NCI-H345 (cell line): ENCODE measurements at places on chromosomes 1 and 21.

DNA sequence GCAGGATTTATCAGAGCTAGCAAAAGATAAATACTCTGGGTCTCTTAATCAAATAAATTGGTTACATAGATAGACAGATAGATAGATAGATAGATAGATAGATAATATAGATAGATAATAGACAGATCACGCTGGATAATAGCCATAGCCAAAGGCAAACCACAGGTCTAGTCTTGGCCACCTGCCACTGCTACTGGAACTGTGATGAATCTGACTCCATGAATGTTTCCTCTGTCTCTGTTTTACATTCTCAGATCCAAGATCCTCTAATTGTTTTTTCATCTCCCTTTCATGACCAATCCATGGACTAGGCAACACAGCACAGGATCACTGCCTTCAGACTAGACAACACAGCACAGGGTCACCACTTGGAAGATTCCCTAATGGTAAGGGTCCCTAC lies 444.7 kb upstream of the NFIA start:
- no peak for DNase-seq

DNA sequence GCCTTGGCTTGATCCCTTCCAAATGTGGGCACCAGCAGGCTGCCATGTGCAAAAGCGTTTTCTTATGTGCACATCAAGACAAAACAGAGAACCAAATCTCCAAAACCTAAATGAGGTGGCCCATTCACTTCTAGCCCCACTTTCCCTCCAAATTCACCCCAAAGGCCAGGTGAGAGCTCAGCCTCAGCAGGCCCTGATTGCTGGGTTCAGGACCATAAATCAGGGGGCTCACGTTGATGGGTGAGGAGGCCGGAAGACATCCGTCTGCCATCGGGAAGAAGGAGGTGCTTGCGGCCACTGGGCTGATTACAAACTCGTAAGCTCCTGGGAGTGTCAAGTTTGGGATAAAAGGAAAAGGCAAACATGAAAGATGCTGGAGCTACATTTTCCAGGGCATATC lies 86.7 kb upstream of the CLDN14 start:
- no peak for DNase-seq

DNA sequence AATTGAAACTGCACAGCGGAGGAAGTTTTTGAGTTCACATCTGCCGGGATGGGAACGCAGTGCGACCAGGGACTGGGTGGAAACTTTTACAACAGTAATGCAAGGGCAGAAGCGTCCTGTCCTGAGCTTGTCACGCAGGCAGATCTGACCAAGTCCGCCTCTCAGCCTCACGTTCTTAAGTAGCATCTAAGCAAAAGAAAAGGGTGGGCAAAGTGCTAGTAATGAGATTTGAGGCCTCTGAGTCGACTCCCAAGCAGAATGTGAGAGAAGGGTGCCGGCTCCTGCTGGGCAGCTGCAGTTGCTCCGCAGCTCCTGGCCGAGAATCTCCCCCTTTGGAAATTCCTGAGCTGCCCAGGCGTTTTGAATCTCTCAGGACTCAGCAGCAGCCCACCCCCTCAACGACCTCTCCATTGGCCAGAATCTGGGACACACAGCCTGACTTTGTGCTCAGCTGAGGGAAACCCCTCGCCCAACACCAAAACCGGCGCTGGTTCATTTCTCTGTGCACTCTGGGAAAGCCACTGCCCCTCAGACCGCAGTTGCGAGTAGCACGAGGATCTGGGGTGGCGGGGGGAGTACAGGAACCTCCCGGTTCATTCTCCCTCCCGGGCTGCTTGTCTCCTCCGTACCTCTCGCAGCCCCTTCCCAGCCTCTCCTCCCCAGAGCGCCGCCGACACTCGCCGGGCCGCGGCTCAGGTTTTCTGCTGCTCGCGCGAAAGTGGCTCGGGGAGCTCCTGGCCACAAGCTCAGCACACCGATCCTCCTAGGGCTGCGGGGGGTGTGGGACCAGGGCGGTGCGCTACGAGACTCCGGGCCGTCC lies 913 bp upstream of the S1PR1 start:
- peak; percentile 46 for DNase-seq

DNA sequence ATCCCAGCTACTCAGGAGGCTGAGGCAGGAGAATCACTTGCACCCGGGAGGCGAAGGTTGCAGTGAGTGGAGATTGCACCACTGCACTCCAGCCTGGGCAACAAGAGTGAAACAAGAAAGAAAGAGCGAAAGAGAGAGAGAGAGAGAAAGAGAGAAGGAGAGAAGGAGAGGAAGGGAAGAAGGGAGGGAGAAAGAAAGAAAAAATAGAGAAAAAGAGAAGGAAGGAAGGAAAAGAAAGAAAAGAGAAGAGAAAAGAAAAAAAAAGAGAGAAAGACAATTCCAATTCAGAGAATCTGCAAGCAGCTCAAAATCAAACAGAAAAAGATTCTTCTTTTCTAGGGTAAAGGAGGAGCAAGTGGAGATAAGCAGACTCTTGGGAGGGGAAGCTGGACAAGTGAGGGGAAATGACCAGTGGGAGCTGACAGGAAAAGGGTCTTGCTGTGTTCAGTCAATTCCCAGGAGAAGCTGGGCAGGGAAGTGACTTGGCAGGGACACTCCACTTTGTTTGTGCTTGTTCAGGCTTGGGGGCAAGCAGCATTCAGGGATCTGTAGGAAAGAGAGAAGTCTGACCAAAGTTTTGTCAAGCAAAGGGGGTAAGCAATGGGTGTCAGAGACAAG lies 3.6 kb upstream of the CAPN2 start:
- no peak for DNase-seq

DNA sequence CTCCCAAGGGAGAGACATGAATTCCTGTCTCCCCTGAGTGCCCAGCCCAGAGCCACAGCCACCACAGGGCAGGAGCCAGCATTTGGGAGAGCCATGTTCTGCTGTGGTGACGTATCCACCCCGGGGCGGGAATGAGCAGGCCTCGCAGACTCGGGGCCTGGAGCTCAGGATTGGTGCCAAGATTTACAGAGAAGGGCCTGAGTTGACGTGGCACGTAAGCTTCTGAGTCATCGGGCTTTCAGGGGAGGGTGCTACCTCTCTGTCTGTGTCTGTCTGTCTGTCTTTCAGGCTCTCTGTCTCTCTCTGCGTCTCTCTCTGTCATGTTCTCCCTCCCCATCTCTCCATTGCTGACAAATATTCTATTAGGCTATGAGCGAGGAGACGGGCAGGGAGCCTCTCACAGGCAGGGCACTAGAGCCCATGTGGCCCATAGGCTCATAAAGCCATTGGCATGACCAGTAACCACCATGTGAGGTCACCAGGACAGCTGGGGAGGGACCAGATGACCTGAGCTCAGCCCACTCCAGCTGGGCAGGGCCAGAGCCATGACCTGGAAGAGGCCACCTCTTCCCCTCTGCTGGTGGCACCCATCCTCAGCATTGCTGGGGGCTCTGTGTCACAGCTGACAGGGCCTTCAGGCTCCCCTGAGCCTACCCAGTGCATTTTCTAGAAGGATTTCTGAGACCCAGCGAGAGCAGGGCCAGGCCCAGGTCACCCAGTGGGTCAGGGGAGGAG lies 300.0 kb upstream of the VAMP3 start:
- peak; percentile 30 for DNase-seq

GRCh38 chr1:18144062-18144461 lies 36.5 kb downstream of the IGSF21 start:
- no peak for DNase-seq

- DNase-seq: no peak
Measured at GRCh38 chr1:37469386-37469785, 5.0 kb upstream of the ZC3H12A start.

GRCh38 chr1:2258996-2259395 lies 30.9 kb downstream of the SKI start:
- no peak for DNase-seq

- DNase-seq: no peak
Measured at GRCh38 chr1:165354739-165355138, 1.8 kb downstream of the LMX1A start.

- DNase-seq: no peak
Measured at GRCh38 chr1:235075777-235076308, 52.8 kb downstream of the TOMM20 start.

- DNase-seq: peak; percentile 42
Measured at GRCh38 chr1:52601991-52602855, at the start of gene GPX7. Gene GPX7, plus strand, starts transcription at chr1:52602371. Its CDS starts 39 bp downstream, at chr1:52602410.
